ENCODE measurements at places on chromosomes 13 and 19.

- DNase-seq, result no peak
Measured at GRCh38 chr13:102905905-102906771, 60.3 kb downstream of the ERCC5 start.

DNA sequence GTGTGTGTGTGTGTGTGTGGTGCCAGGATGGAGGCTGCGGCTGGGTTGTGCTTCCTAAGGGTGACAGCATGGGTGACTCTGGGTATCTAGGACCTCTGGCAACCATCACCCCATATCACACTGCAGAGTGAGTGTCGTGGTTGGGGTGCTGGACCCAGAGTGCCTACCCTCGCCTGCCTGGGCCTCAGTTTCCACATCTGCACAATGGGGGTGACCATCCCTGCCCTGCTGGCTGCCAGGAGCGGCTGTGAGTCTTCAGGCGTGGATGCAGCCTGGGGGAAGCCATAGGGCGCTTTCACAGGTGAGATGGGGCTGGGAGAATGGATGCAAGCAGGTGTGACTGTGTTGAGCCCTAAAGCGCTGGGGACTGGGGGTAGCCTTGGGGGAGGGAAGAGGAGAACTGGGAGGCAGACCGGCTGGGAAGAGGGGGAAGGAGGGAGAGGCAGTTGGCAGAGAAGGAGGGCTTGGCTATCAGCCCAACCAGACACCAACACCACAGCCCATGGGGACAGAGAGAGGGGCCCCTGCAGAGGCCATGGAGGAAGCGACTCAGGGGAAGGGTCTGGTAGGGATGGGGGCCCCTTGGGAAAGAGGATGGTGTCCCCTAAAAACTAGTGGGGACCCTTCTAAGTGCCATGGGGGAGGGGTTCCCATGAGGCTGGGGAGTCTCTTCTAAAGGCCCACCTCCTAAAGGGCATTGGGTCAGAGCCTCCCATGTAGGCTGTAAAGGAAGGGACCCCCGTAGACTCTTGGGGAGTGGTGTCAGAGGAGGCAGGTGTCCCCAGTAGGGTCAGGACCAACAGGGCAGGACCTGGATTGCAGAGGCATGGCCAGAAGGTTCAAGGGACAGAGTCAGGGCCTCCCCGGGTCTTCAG is 1.7 kb downstream of the PLPPR2 start:
- no peak for DNase-seq

DNA sequence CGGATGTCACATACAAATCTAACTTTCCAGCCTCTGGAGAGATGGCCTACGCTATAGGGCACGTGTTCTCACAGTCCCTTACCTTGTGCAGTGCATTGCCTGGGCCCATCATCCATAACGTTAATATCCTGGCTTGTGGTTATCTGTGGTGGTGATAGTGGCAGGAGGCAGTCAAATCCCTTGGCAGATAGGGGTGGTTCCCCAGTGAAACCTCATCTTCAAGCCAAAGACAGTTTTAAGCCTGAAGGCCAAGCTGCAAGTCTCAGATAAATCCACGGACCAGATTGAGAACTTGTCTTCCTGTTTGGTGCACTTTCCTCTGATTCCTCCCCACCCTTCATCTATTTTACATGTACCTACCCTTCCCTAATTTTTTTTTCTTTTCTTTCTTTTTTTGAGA is 4.3 kb upstream of the FBXO17 start:
- no peak for DNase-seq

DNA sequence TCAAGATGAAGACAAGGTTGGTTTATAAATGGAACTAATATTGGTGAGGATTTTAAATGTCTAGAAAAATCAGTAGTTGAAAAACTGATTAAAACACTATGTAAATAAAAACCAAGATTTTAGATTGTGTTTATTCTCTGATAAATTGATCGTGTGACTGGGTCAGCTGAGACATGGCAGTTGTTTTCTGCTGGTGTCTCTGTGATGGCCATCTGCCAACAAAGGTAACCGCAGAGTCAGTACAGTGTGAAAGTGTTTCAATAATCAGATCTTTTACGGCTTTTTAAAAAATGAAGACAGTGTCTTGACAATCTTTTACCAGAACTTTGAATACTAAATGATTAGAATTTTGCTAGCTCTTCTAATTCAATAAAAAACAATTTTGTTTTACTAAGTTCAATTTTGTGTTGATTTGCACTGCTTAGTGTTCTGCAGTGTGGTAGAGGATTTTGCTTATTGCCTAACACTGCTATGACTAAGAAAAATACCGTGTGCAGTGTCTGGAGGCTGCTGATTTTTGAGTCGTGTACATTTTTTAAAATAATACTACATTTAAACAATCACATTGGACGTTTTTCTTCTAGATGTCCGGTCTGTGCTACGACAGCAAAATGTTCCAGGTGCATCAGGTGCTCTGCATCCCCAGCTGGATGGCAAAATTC is 32.7 kb upstream of the GPR183 start:
- DNase-seq, result no peak

DNA sequence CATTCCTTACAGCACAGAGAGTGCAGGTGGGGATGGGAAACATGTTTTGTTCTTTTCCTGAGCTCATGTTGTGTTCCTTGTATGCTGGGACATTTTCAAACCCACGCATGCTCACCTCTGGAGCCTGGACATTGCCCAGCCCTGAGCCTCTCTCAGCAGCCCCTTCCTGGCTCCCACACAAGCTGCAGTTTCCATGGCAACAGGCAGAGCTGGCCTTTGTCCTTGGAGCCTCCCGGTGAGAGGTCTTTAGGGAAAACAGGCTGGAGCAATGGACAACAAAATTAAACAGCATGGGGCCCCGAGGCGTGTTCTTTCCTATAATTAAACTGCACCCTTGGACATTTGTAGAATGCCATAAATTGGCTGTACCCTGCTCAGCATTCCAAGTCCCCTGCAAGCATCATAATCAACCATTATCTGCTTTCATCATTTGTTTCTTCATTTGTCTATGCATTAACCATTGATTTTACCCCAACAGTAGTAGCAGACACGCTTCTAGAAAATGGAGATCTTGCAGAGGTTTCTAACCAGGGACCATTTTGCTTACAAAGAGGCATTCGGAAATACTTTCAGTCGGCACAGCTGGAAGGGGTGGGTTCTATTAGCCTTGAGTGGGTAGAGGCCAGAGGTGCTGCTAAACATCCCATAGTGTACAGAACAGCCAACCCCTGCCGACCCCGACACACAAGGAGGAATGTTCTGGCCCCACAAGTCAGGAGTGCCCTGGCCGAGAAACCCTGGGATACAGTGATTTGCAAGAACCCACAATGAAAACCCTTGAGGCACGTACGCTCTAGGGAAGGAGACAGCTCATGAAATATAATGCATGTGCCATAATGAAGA is 133.4 kb upstream of the PEG3 start:
- no peak for DNase-seq

DNA sequence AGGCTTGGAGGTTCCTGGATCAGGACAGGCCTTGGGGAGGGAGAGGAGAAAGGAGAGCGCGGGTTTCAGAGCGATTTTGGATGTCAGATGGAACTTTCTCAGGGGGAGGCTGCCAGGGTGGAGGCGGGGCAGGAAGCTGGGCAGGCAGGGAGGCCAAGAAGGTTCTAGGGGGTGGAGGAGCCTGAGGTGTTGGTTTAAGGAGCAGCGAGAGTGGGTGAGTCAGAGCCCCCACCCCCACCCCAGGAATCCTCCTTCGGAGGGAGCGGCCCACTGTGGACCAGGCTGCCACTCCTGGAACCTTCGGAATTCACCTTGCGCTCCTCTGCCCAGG is 15.9 kb upstream of the NOP53 start:
- DNase-seq, result no peak
